Hepatic stellate cell (primary cell): ENCODE measurements at places on chromosomes 6 and 20.

- DNase-seq, result no peak
These were observed 805.9 kb upstream of the CITED2 start for GRCh38 chr6:140180306-140180705.

- no peak for DNase-seq
These were observed 13.7 kb downstream of the PXT1 start for GRCh38 chr6:36428911-36429310.

DNA sequence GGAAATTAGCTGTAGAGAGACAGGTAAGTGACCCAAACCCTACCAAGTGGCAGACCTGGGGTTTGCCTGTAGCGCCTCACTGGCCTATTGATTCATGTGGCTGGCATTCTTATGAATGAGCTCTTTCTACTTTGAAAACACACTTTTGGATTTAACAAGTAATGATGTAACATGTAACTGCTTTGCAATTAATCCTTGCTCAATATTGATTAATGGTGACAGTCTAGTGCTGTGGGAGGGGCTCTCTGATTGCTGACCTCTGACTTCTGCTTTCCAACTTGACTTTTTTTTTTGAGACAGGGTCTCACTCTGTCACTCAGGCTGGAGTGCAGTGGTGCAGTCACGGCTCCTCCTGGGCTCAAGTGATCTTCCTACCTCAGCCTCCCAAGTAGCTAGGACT, 82.7 kb downstream of the TIAM2 start:
- no peak for DNase-seq

DNA sequence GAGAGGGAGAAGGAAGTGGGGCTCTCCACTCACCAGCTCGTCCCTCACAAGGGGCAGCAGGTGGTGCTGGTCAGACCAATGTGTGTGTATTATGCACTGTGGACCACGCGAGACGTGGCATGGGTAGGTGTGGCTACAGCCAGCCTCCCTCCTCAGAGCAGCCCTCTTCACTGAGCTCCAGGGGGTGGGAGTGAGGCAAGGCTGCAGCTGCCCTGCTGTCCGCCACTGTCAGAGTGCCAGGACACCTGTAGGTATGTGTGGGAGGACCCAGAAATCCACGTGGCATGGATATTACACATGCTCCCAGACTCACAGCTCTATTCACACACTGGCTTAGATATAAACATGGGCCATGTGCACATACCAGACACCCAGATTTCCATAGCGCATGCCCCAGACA, 90.3 kb downstream of the VEGFA start:
- no peak for DNase-seq

- DNase-seq, result no peak
These were observed 218.9 kb upstream of the RIN2 start for GRCh38 chr20:19539191-19539590.

DNA sequence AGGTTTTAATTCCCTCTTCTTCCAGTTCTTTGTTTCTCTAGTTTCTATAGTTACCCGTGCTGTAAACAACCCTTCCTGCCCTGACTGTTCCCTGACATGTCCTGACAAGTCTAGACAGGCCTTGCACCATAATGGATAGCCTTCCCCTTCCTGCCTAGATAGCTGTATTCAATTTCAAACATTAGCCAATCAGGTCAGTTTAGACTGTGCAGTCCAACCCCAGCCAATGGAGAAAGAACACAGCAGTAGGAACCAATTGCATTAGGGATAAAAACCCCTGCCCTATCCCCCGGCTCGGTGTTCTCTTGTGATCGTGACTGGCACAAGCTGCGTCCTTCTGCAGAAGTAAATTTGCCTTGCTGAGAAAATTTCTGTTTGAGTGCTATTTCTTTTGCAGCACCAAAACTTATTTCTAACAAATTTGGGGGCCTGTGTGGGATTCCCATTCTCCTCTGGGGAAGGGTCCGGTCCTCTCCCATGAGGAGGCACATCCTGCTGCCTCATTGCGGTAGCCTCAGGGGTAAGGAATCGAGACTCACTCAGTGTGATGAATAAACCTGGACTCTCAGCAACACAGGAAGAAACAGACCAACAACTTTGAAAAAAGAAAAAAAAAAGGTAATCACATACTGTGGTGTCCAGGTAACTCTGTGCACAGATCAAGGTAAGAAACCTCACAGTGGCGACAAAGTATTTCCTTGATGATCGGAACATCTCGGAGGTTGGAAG, 248.7 kb upstream of the ECI2 start:
- no peak for DNase-seq
